ENCODE measurements at places on chromosomes 1 and 21. TPM values are rescaled to one million over a fixed set of nuclear protein-coding genes. Genes with fewer than 3 reads are reported as not detected.

The TFF2 gene
- not detected for total RNA-seq

The S100A4 gene
- total RNA-seq, result 597 TPM

DNA sequence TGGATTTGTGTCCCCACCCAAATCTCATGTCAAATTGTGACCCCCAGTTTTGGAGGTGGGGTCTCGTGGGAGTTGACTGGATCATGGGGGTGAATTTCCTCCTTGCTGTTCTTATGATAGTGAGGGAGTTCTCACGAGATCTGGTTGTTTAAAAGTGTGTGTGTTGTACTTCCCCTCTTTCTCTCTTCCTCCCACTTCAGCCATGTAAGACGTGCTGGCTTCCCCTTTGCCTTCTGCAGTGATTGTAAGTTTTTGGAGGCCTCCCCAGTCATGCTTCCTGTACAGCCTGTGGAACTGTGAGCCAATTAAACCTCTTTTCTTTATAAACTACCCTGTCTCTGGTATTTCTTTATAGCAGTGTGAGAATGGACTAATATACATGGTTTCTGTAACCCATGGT is 64.6 kb downstream of the RHOU start:
- H3K4me3 ChIP-seq, result no peak overlapping the region
- no peak for DNase-seq
- H3K27ac ChIP-seq, result no peak overlapping the region
- no peaks in the 10 kb centered on the region for H3K36me3 ChIP-seq
- peaks cover 16% of the 10 kb centered on the region for H3K4me1 ChIP-seq

- no peak for DNase-seq
- no peak overlapping the region for H3K4me3 ChIP-seq
- H3K4me1 ChIP-seq, result no peaks in the 10 kb centered on the region
- no peak overlapping the region for H3K27ac ChIP-seq
- H3K36me3 ChIP-seq, result no peaks in the 10 kb centered on the region
These were observed 522.9 kb downstream of the KIF26B start for GRCh38 chr1:245677461-245678240.

DNA sequence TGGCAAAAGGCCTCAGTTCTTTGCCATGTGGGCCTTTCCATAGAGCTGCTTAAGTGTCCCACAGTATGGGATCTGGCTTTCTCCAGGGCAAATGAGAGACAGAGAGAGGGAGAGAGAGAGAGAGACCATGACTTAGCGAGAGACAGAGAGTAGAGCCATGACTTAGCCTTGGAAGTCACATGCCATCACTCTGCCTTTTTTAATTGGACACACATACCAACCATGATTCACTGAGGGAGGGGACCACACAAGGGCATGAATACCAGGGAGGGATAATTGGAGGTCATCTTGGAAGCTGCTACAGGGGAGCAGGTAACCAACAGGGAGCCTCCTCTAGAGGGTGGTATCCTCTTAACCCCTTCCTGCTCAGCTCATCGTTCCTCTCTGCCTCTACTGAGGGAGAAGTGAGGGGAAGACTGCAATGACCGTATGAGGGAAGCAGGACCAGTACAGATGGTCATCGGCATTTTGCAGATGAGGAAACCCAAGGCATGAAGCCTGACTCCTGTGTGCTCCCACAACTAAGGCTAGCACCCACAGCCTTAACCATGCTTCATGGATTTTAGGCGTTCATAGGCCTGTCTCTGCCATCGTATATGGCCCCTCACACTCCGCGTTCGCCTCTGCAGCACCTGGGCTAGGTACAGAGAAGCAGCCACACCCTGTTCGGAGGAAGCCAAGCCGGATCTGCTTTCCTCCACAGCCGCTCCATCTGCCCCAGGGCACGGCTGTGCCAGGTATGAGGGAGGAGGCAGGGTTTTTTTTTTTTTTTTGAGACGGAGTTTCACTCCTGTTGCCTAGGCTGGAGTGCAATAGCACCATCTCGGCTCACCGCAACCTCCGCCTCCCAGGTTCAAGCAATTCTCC is 38.6 kb downstream of the MEF2D start:
- peaks cover 25% of the 10 kb centered on the region for H3K36me3 ChIP-seq
- H3K4me1 ChIP-seq, result peaks cover 8% of the 10 kb centered on the region
- DNase-seq, result no peak
- H3K27ac ChIP-seq, result no peak overlapping the region
